Fibroblast of lung (primary cell): ENCODE measurements at places on chromosomes 3 and 15.

DNA sequence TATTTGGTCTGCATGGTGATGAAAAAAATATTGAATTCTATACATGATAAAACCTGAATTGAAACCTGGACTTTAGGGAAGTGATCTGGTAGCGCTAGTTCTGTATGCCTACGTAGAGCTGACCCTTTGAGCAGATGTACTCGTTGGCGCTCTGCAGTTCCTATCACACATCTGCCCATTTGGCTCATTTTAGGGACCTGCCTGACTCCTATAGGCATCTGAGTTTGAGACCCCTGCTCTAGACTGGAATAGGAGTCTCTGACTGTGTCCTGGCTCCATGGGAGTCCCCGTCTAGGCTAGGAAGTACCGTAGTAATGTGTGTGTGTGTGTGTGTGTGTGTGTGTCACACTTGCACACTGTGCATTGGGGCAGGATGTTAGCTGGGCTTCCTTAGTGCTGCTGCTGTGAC, 21.2 kb downstream of the STARD5 start:
- H3K27me3 ChIP-seq: no peaks in the 10 kb centered on the region
- peaks cover 3% of the 10 kb centered on the region for H3K4me1 ChIP-seq
- no peak overlapping the region for H3K27ac ChIP-seq
- no peak for DNase-seq
- H3K36me3 ChIP-seq: no peaks in the 10 kb centered on the region

DNA sequence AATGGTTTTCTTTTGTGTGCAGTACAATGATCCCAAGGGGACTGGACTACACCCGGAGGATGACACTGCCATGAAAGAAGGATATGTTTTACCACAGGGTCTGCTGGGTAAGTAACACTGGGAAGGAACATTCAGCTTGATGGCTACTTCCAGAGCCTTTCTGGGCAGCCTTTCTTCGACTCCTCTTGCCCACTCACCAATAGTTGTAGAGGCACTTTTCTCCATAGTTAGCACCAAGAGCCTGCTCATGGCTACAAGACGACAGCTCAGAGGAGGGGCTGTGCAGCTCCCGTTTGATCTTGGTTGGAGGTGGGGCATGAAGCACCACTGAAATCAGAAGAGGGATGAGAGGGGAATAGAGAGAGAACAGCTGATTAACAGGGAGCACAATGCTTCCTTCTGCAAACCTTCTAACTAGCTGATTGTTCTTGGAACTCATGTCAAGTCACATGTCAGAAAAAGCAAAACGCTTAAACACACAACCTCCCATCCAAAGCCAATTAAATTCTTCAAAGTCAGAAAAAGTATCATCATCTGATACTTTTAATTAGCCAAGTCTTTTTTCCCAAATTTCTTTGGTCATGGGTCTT, 27.9 kb downstream of the ETV5 start:
- no peaks in the 10 kb centered on the region for H3K4me1 ChIP-seq
- no peak overlapping the region for H3K27ac ChIP-seq
- no peak for DNase-seq
- no peaks in the 10 kb centered on the region for H3K27me3 ChIP-seq
- H3K4me3 ChIP-seq: no peak overlapping the region

DNA sequence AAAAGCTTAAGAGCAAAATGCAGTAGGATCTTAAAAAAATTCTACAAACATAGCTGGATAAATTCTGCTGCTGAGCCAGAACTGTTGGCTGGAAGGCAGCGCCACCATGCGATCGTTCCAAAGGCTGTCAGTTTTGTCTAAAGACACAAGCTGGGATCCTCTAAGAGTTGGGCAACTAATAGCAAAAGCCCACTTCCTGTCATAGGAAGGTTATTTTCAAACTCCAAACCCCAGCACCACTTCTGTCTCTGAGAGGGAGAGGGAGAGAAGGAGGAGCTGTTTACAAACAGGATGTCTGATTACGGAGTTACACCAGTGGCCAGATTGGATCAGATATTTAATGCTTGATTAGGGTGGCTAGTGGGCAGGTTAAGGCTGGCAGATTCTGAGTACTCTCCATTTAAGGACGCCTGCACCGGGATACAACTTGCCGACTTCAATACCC, 44.0 kb downstream of the EIF4E3 start:
- H3K27me3 ChIP-seq: no peaks in the 10 kb centered on the region
- peak; percentile 85 for DNase-seq
- H3K27ac ChIP-seq: peak overlapping the region; percentile 19
- peak overlapping the region; percentile 43 for H3K4me3 ChIP-seq

GRCh38 chr15:44668921-44669320, 5.5 kb upstream of the SPG11 start:
- H3K27ac ChIP-seq: no peak overlapping the region
- H3K36me3 ChIP-seq: no peaks in the 10 kb centered on the region
- no peak overlapping the region for H3K4me3 ChIP-seq
- no peaks in the 10 kb centered on the region for H3K4me1 ChIP-seq
- no peak for DNase-seq
- H3K27me3 ChIP-seq: peaks cover 5% of the 10 kb centered on the region

- H3K27me3 ChIP-seq: no peaks in the 10 kb centered on the region
- no peaks in the 10 kb centered on the region for H3K36me3 ChIP-seq
- no peak overlapping the region for H3K4me3 ChIP-seq
Observed at GRCh38 chr3:64612916-64613526, 74.8 kb downstream of the ADAMTS9 start.

DNA sequence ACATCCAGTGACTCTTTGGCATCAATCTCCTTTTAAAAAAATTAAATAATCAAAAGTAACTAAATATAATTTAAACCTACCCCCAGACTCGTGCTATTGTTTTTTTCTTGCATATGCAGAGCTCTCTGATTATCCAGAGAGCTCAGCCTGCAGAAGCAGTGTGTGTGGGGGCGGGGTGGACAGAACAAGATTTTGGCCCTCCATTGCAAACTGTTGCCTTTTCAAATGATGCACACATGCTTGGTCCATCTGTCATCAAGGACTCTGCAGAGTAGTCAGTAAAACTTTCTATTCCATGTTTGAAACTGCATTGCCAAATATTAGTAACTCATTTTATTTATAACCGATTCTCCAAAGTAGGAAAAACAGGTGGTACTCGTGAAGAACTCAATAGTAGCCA, 28.6 kb upstream of the STXBP5L start:
- no peaks in the 10 kb centered on the region for H3K27me3 ChIP-seq
- no peak for DNase-seq
- no peak overlapping the region for H3K4me3 ChIP-seq
- H3K4me1 ChIP-seq: no peaks in the 10 kb centered on the region

DNA sequence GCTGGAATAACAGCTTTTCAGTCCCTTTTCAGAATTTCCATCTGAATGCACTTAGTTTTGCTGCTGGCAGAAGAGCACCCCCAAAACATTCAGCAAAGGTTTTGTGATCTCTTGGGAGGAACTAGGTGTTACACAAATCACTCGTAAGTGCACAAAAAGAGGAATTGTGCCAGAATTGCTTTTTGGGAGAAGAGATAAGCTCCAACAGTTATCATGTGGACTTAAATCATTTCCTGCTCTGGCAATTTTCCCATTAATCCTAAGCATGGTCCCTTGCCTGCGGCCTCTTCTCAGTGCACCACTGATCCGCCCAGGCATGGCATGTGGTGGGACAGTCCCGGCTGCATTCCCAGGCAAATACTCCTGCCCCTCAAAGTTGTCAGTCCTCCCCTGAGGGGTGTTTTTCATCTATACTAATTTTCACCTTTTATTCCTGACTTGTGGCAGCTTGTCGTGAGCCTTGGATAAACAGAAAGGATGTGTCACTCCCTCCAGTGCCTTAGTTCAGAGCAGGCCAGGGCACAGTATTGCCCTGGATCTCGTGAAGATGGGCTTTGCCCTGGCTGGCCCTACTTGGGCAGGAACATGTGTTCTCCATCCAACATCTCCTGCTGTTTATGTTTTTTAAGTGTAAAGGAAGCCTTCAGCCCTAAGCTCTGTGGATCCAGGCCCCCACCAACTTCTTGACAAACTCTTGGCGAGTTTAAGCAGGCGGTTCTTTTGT, 44.6 kb upstream of the VILL start:
- peak overlapping the region; percentile 58 for H3K27ac ChIP-seq
- H3K4me1 ChIP-seq: peaks cover 29% of the 10 kb centered on the region
- peak; percentile 60 for DNase-seq
- no peaks in the 10 kb centered on the region for H3K27me3 ChIP-seq
- no peak overlapping the region for H3K4me3 ChIP-seq

- H3K27ac ChIP-seq: no peak overlapping the region
- H3K4me1 ChIP-seq: no peaks in the 10 kb centered on the region
- no peaks in the 10 kb centered on the region for H3K36me3 ChIP-seq
- no peaks in the 10 kb centered on the region for H3K27me3 ChIP-seq
- no peak for DNase-seq
- H3K4me3 ChIP-seq: no peak overlapping the region
Observed at GRCh38 chr3:169325521-169326220, 337.8 kb downstream of the MECOM start.

DNA sequence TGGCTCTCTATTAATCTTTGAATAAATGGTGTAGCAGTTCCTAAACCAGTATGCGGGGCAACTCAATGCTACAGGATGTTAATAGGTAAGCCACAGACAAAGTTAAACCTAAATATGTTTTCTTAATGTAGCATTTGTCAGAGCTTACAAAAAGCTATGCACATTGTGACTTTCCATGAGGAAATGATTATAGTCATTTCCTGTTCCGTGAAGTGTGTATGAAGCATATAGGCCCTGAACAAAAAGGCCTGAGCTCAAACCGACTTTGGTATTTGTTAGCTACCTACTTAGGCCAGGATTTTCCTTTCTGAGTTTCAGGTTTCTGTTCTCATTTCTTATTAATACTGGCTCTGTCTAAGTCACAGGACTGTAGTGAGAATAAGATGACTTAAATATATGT, 14.2 kb downstream of the ZNF80 start:
- no peak overlapping the region for H3K4me3 ChIP-seq
- H3K4me1 ChIP-seq: no peaks in the 10 kb centered on the region
- no peak for DNase-seq
- H3K27ac ChIP-seq: no peak overlapping the region
- no peaks in the 10 kb centered on the region for H3K27me3 ChIP-seq

GRCh38 chr15:69751566-69751965, 298.9 kb downstream of the RPLP1 start:
- no peaks in the 10 kb centered on the region for H3K36me3 ChIP-seq
- no peak overlapping the region for H3K27ac ChIP-seq
- DNase-seq: peak; percentile 30
- H3K27me3 ChIP-seq: no peaks in the 10 kb centered on the region
- no peaks in the 10 kb centered on the region for H3K4me1 ChIP-seq
- no peak overlapping the region for H3K4me3 ChIP-seq

DNA sequence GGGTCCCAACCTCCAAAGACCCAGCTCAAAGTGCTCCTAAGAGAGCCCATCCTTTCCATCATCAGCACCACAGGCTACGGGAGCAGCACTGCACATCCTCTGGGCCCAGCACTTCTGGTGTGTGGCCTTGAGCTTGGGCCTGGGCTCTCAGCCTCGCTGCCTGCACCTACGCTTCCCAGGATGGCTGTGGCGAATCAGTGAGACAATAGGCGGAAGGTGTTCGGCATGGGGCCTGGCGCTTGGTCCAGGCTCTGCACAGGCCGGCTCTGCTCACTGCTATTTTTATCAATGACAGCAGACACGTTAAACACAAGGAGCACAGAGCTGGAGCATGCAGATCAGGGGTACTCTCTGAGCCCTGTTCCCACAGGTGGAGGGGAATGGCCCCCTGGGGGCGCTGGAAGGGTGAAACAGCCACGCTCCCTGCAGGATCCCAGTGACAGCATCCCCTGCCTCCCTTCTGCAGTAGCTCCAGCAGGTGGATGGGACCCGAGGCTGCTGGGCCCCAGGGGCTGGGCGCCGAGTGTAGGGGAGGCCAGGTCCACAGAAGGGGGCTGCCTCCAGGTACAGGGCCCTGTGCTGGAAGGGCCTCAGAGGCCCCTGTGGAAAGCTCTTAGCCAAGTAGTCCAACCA, 90.0 kb upstream of the RPL32 start:
- DNase-seq: no peak
- H3K4me1 ChIP-seq: peaks cover 6% of the 10 kb centered on the region
- no peaks in the 10 kb centered on the region for H3K27me3 ChIP-seq
- peaks cover 5% of the 10 kb centered on the region for H3K36me3 ChIP-seq

- H3K27ac ChIP-seq: no peak overlapping the region
- H3K36me3 ChIP-seq: no peaks in the 10 kb centered on the region
- DNase-seq: no peak
- H3K4me1 ChIP-seq: no peaks in the 10 kb centered on the region
- no peak overlapping the region for H3K4me3 ChIP-seq
Observed at GRCh38 chr15:100983221-100983620, 64.1 kb downstream of the LRRK1 start.

DNA sequence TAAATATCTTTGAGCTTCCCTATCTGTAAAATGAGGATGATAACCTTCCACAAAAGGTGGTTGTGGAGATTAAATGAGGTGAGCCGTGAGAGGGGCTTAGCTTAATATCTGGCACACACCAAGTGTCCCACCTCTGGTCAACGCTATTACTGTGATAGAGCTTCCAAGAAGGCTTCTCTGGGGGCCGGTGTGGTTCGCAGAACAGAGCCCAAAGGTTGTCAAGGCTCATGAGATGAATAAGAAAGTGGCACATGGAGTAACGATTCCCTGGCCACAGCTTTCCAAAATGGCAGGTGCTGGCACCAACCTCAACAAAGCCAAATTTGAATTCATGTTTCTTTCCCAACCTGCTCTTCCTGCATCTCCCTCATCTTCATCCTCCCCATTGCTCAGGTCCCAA, 10.4 kb downstream of the KY start:
- no peak overlapping the region for H3K4me3 ChIP-seq
- no peaks in the 10 kb centered on the region for H3K4me1 ChIP-seq
- DNase-seq: no peak

DNA sequence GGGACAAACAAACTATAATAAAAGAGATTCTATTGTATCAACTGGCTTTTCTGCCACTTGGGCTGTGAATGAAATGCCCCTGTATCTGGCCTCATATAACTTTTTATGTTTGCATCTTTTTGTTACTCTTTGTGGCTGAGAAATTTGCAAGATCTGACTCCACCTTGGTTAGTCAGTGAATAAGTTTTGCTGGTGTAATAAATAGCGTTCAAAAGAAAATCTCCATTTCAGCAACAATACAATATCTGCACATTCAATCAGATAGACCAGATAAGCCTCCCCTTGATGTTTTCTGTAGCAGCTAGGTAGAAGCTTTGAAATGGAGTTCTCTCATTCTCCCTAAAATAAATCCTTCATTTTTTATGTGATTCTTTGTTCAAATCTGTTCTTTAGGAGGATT, 12.0 kb downstream of the TRAT1 start:
- H3K27ac ChIP-seq: no peak overlapping the region
- no peak for DNase-seq
- no peak overlapping the region for H3K4me3 ChIP-seq
